ENCODE measurements at places on chromosomes 2 and 18. TPM values are rescaled to one million over a fixed set of nuclear protein-coding genes. Genes with fewer than 3 reads are reported as not detected.

DNA sequence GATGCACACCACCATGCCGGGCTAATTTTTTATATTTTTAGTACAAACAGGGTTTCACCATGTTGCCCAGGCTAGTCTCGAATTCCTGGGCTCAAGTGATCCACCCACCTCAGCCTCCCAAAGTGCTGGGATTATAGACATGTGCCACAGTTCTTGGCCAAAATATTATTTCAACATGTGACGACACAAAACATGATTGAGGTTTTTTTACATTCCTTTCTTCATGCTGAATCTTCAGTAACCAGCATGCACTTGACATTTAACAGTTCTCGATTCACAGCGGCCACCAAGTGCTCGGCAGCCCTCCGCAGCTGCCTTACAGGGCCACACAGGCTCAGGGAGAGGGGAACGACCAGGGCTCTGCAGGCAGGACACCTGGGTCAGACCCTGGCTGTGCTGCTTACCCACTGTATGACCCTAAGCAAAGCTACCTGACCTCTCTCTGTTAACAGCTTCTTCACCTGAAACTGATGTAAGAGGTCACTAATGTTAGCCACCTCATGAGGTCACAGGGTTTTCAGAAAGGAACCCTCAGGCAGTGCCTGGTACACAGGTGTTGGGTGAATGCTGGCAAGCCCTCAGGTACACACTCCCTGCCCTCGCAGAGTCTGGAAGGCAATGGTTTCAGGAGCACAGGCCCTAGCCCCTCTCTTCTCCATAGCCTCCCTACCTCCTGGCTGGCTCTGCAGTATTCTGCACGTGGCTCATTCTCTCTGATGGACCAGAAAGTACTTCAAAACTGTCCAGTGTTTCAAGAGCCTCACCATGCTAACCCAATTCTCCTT is 25.7 kb downstream of the TUBB6 start:
- DNase-seq: no peak
- peaks cover 40% of the 10 kb centered on the region for H3K36me3 ChIP-seq
- no peak overlapping the region for H3K4me3 ChIP-seq
- H3K4me1 ChIP-seq: peaks cover 2% of the 10 kb centered on the region

PKDCC gene
- 55.6 TPM for total RNA-seq

DNA sequence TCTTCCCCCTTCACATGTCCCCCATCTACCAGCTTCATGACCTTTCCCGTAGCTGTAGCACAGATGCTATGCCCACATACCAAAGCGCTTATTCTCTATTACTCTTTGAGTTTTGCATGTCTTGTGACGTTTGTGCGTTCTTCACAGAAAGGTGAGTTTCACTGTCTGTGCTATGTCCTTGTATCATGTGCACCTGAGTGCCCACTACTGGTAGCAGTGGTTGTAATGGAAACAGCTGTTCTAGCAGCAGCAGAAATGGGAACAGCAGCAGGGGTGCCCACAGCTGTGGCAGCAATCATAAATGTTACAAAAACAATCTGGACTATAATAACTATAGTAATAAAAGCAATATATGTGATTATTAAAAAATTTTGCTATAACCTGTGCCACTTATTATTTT is 127.1 kb downstream of the STK39 start:
- H3K4me1 ChIP-seq: peaks cover 4% of the 10 kb centered on the region
- H3K4me3 ChIP-seq: no peak overlapping the region
- DNase-seq: no peak
- no peak overlapping the region for H3K27ac ChIP-seq
- peaks cover 14% of the 10 kb centered on the region for H3K36me3 ChIP-seq

GRCh38 chr2:65355186-65355831 is 77.1 kb downstream of the SPRED2 start:
- H3K27ac ChIP-seq: no peak overlapping the region
- no peaks in the 10 kb centered on the region for H3K27me3 ChIP-seq
- H3K4me3 ChIP-seq: no peak overlapping the region
- peaks cover 22% of the 10 kb centered on the region for H3K4me1 ChIP-seq
- peak; percentile 59 for DNase-seq

DNA sequence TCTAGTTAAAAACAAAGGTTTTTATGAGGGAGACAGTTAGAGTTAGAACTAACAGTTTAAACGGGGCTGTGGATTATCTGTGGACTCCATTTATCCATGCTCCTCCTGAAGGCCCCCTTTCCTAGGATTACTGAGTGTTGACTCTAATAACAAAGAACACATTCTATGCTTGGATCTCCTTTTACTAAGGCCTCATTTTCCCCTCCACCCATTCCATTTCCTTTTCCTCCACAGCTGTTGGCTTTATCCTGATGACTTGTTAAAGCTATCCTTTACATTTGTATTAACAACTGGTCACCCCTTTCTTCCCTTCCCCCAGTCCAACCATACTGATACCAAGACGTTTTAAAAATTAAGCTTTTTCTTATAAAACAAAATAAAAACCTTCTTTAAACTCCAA is 220.6 kb downstream of the SRBD1 start:
- H3K4me3 ChIP-seq: no peak overlapping the region
- H3K27me3 ChIP-seq: no peaks in the 10 kb centered on the region
- no peak overlapping the region for H3K27ac ChIP-seq
- H3K4me1 ChIP-seq: peaks cover 3% of the 10 kb centered on the region

LRRC30 gene
- total RNA-seq: not detected

- H3K27me3 ChIP-seq: no peaks in the 10 kb centered on the region
- DNase-seq: no peak
- H3K27ac ChIP-seq: no peak overlapping the region
- H3K4me1 ChIP-seq: no peaks in the 10 kb centered on the region
These were observed 567.2 kb downstream of the MBD2 start for GRCh38 chr18:53657257-53657656.

- no peak overlapping the region for H3K4me3 ChIP-seq
- H3K27me3 ChIP-seq: no peaks in the 10 kb centered on the region
- peaks cover 18% of the 10 kb centered on the region for H3K4me1 ChIP-seq
These were observed 307.7 kb downstream of the TNS1 start for GRCh38 chr2:217695033-217695520.

DNA sequence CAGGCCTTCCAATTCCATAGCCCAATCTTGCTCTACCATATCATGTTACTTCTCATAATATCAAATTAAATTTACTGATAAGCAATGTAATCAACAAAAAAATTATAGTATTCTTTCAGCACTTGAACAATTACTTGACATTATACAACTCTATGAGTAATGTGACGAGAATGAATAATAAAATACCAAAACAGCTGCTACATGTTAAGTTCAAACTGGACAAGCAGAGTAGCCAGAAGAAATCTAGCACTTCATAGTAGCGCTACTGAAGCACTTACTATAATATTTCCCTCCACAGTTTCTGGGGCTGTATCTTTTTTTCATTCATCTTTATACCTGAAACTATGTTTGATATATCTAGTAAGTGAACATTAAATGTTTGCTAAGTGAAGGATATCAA is 14.9 kb downstream of the PPP3R1 start:
- no peak overlapping the region for H3K27ac ChIP-seq
- peaks cover 24% of the 10 kb centered on the region for H3K4me1 ChIP-seq
- DNase-seq: peak; percentile 68

DNA sequence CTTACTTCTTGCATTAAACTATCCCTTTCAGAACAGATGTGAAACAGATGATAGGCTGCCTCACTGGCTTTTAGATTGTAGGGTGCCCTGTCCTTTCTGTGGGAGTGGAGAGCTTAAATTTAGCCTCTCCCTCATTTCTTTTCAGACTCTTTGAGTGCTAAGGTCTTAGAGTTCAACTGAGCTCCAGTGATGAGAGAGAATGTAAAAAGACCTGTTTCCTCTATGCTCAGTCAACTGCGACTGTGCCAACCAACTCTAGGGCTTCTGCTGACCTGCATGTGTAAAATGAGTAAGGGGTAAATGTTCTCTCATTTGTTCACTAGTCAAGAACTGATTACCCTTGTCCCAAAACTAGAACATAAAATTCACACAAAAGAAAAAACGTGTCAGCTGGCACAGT is 104.8 kb upstream of the TGFA start:
- H3K4me3 ChIP-seq: no peak overlapping the region
- no peak overlapping the region for H3K27ac ChIP-seq
- no peaks in the 10 kb centered on the region for H3K36me3 ChIP-seq
- H3K27me3 ChIP-seq: peaks cover 2% of the 10 kb centered on the region
- H3K4me1 ChIP-seq: no peaks in the 10 kb centered on the region

GRCh38 chr2:65046633-65047407 is 9.4 kb upstream of the CEP68 start:
- peaks cover 6% of the 10 kb centered on the region for H3K27me3 ChIP-seq
- H3K27ac ChIP-seq: no peak overlapping the region
- no peak overlapping the region for H3K4me3 ChIP-seq
- no peaks in the 10 kb centered on the region for H3K4me1 ChIP-seq
- no peaks in the 10 kb centered on the region for H3K36me3 ChIP-seq
- DNase-seq: no peak

OSR1 gene
- 12.4 TPM for total RNA-seq

ASXL3 gene
- under 0.01 TPM for total RNA-seq

GRCh38 chr2:24702800-24703199 is 90.4 kb downstream of the PTRHD1 start:
- no peaks in the 10 kb centered on the region for H3K27me3 ChIP-seq
- peaks cover 4% of the 10 kb centered on the region for H3K4me1 ChIP-seq
- no peak overlapping the region for H3K4me3 ChIP-seq
- H3K36me3 ChIP-seq: peaks cover 5% of the 10 kb centered on the region
- peak; percentile 94 for DNase-seq

REG3G gene
- total RNA-seq: not detected

- H3K4me3 ChIP-seq: no peak overlapping the region
- peaks cover 4% of the 10 kb centered on the region for H3K4me1 ChIP-seq
- peaks cover 3% of the 10 kb centered on the region for H3K36me3 ChIP-seq
- peak; percentile 60 for DNase-seq
These were observed 14.0 kb downstream of the ANXA4 start for GRCh38 chr2:69755862-69756467.

- no peaks in the 10 kb centered on the region for H3K36me3 ChIP-seq
- no peak for DNase-seq
- peaks cover 15% of the 10 kb centered on the region for H3K27me3 ChIP-seq
- H3K4me3 ChIP-seq: no peak overlapping the region
- no peak overlapping the region for H3K27ac ChIP-seq
- no peaks in the 10 kb centered on the region for H3K4me1 ChIP-seq
These were observed 88.8 kb downstream of the VWA3B start for GRCh38 chr2:98175811-98176210.

DNA sequence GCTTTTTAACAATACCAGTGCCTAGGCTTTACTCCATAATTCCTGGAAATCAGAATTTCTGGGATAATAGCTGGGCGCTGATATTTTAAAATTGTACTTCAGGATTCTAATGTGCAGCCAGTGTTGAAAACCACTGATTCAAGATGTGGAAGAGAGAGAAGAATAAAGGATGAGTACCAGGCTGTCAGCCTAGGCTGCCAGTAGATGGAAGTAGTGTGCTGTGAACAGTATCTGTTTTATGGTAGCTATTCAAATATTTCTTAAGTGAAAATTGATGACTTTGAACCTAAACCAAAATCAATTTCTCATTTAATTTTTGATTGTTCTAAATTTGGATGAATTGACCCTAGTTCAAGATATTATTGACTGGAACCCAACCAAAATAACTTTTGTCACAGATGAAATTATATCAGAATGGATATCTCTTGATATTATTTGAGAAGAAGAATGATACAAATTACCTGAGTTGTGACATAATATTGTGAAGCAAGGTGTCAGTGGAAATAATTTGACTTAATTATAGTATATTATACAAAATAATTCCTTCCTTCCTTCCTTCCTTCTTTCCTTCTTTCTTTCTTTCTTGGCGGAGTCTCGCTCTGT is 88.0 kb downstream of the COMMD1 start:
- no peaks in the 10 kb centered on the region for H3K4me1 ChIP-seq
- DNase-seq: peak; percentile 62
- H3K4me3 ChIP-seq: no peak overlapping the region
- H3K27me3 ChIP-seq: no peaks in the 10 kb centered on the region
- H3K36me3 ChIP-seq: no peaks in the 10 kb centered on the region

Data from IMR-90 (cell line).